ENCODE measurements at places on chromosomes 5 and 9.

GRCh38 chr5:72467461-72467860, 39.7 kb downstream of the ZNF366 start:
- no peak for DNase-seq

GRCh38 chr5:180470361-180470760, 23.8 kb upstream of the CNOT6 start:
- no peak for DNase-seq

DNA sequence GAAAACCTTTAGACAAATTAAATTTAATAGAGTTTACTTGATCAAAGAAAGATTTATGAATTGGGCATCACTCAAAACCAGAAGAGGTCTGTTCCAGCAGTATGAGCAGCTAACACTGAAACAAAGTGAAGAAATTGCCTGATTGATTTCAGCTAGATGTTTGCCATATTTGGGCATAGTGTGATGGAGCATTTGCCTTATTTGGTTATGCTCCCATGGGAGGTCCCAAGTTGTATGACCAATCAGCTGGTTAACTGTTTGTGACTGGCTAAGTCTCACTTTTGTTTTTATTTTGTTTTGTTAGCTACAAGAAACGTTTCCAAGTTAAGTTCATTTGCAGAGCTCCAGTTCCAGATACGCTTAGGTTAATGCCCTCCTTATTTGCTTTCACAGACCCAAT, 53.3 kb upstream of the LMNB1 start:
- no peak for DNase-seq

DNA sequence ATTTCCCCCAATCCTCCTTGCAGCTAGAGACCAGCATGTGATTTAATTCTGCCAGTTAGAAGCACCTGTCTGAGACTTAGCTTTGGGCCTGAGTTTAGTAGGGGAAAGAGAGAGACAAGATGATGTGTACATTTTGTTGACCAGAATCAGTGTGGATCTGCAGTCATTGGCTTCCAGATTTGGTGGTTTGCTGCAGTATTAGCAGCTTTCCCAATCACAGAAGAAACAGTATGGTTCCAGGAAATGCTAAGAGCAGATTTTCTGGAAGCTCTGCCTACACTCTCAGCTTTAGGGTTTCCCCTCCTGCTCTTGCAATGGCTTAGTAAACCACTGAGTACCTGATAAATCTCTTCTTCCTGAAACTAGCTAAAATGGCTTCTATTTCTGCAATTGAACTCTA, 48.8 kb upstream of the FREM1 start:
- no peak for DNase-seq

DNA sequence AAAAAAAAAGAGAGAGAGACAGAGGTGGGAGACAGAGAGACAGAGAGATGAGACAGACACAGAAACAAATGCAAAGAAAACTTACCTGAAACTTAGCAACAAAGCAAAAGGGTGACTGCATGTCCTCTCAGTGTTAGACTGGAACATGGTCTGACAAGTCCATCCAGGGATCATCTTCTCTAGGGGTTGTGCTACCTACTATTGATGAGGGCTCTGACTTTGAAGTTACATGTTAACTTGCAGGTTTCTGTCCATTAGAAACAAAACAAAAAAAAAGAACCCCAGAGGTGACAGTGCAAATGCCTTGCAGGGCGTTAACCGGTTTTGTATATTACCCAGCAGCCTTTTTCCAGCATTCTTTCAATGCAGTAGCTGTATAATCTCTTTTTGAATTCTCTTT, 13.6 kb upstream of the SPARC start:
- DNase-seq = no peak

GRCh38 chr9:100486479-100487176, 13.7 kb downstream of the TMEFF1 start:
- no peak for DNase-seq

GRCh38 chr9:108761655-108762347, 94.0 kb downstream of the ACTL7B start:
- no peak for DNase-seq

DNA sequence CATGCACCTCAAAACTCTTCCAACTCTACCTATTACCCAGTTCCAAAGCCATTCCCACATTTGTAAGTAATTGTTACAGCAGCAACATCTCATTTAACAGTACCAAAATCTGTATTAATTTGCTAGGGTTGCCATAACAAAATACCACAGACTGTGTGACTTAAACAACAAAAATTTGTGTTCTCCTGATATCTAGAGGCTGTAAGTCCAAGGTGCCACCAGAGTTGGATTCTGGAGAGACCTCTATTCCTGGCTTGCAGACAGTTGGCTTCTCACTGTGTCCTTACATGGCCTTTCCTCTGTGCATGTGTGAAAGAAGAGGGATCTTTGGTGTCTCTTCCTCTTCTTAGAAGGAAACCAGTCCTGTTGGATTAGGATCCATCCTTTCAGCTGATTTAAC, 203.8 kb upstream of the PIK3R1 start:
- no peak for DNase-seq

DNA sequence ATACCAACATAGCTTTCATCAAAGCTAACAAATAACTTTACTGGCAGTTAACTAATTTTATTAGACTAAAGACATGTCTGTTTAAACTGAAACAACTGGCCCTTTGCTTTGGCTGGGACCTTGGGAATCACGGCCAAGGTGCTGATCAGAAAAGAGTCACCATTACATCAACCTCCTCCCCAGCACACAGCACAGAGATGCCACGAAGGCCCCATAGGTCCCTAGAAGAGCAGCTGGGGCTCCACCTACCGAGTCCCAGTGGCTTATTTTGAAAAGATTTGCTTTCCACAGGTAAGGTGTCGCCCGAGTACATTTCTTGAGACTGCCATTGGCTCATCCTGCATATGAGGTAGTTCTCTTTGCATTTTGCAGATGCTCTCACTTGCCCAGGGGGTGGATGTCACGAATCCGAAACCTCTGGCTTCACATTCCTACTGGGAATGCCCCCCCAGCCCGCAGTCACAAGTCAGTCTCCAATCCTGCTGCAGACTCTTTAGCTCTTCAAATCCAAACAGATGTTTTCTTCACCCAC, 18.8 kb upstream of the HSD17B3 start:
- no peak for DNase-seq

All from non-pigmented ciliary epithelial cell (primary cell).